B cell (primary cell): ENCODE measurements at places on chromosomes 12 and 14. TPM values are rescaled to one million over a fixed set of nuclear protein-coding genes. Genes with fewer than 3 reads are reported as not detected.

Gene KLRG1
- 2.8 and 3.7 TPM in 2 replicates for polyA plus RNA-seq

Gene WIF1
- polyA plus RNA-seq, result not detected in 2 replicates

Gene FSCB
- polyA plus RNA-seq, result not detected in 2 replicates

Gene BMP4
- polyA plus RNA-seq, result not detected in 2 replicates

Gene GARIN6
- not detected in 2 replicates for polyA plus RNA-seq

Gene TSPAN8
- not detected in 2 replicates for polyA plus RNA-seq

Gene PTGER2
- polyA plus RNA-seq, result 0.78 and 0.92 TPM in 2 replicates

Gene OR4E1
- polyA plus RNA-seq, result not detected in 2 replicates

Gene RNU7-1
- not detected in 2 replicates for polyA plus RNA-seq

Gene APOF
- polyA plus RNA-seq, result not detected in 2 replicates

Gene ADCY4
- polyA plus RNA-seq, result 2.3 and 3.4 TPM in 2 replicates

Gene SIX1
- 0.07 and 0.16 TPM in 2 replicates for polyA plus RNA-seq

Gene SMOC1
- polyA plus RNA-seq, result 0.04 and 0.16 TPM in 2 replicates

DNA sequence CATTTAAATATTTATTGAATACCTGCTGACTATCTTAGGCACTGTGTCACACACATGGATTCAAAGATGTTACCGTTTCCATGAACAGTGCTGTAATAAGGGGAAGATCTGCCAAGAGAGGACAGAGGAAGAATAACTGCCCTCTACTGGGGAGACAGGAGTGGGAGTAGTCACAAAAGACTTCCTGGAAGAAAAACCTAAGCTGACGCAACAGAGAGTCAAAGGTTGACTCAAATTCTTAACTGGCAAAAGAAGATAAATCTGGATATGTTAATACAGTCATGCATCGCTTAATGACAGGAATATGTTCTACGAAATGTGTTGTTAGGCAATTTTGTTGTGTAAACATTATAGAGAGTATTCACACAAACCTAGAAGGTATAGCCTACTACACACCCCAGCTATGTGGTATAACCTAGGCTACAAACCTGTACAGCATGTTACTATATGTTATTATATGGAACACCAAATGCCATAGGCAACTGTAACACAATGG lies 51.5 kb downstream of the DCAF5 start:
- DNase-seq, result no peak

DNA sequence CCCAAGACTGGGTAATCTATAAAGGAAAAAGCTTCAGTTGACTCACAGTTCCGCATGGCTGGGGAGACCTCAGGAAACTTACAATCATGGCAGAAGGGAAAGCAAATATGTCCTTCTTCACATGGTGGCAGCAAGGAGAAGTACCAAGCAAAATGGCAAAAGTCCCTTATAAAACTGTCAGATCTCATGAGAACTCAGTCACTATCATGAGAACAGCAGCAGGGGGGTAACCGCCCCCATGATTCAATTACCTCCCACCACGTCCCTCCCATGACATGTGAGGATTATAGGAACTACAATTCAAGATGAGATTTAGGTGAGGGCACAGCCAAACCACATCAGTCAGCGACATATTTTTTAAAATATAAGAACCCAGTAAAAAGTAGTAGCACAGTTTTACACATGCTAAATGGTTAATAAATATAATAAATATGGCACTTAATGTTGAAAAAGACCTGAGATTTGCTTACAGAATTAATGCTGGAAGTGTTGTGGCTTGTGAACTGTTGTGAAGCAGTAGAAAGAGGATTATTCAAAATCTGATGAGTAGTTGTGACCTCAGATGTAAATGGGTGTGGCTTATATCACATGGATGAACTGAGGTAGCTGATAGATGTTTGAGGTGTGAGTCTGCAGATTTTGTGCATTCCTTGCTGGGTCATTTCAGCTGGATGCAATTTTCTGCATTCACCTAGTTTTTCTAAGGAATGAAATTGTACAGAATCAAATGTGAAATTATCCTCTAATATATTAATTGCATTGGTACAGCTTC lies 46.9 kb upstream of the CHPT1 start:
- DNase-seq, result no peak

DNA sequence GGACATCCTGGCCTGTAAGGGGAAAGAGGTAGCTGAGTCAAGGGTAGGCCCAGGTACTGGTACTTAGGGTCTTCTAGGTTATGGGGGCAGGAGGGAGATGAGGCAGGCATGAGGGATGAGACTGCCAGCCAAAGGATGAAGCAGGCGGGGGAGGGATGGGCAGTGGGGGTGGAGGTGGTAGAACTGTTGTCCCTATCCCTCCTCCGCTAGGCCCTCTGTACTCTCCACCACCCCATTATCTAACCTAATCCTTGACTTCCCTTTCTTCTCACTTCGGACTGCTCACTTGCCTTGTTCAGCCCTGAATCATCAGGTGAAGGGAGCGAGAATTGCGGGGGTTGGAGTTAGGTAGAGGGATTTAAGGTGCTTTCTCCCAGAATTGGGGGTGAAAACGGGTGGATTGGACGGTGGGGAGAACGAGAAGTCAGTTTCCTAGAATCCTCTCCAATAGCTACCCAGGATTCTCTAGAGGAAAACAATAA lies 562 bp downstream of the PAN2 start:
- no peak for DNase-seq

- DNase-seq, result no peak
Measured at GRCh38 chr12:59151243-59151642, 230.9 kb upstream of the LRIG3 start.

DNA sequence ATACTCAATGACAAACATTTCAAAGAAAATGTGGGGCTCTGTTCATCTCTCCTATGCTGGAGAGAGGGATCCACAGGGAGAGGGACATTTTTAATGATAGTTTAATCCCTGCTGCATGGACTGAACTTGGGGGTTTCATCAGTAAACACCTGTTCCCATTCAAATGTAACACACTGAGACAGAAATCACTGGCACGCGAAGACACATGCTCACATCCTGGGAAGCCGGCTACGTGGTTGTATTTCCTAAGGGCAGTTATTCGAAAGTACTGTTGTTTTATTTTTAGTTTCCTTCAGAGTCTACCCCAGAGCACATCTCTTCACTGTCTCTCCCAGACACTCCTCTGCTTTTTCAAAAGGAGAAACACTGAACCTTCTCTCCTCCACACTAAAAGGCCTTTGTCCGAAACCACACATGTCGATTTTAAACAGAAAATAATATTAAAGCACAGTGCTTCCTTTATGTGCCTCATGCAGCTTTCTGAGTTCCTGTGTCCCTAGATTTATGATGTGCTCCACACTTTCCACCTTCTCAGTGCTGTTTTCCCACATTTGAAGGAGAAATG lies 52.8 kb downstream of the PTHLH start:
- no peak for DNase-seq

GRCh38 chr12:53966385-53967133 lies 6.4 kb upstream of the HOXC11 start:
- peak; percentile 43 for DNase-seq

DNA sequence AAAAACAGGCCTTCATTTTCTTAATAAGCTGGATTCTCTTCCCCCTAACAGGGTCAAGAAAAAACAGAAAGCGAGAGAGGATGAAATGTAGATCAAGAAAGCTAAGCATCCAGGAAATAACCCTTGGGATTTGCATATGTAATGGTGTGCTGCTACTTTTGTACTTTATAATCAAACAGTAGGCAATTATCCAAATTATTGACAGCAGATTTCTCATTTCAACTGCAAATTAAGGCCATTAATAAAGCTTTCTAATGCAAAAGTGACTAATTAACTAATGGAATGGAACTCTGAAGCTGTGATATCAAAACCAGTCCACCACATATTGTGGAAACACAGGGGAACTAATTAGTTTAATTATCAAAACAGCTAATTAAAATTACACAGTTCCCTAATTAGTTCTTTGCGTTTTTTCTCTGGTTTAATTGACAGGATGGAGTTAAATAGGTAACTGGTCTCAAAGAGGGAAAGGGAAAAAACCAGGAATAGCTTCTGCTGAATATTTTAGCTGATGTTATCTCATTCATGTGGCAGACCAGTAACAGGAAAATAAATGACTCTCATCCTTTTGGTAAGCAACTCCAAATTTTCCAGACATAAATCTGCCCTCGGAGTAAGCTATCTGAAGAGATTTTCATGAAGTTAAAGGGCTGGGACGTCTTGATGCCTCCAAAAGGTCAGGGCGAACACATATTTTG lies 182.7 kb upstream of the LMO3 start:
- DNase-seq, result no peak

- peak; percentile 60 for DNase-seq
Measured at GRCh38 chr14:94129758-94130414, 482 bp upstream of the IFI27L2 start.

GRCh38 chr12:121196902-121197301 lies 13.0 kb upstream of the P2RX4 start:
- DNase-seq, result peak; percentile 65

DNA sequence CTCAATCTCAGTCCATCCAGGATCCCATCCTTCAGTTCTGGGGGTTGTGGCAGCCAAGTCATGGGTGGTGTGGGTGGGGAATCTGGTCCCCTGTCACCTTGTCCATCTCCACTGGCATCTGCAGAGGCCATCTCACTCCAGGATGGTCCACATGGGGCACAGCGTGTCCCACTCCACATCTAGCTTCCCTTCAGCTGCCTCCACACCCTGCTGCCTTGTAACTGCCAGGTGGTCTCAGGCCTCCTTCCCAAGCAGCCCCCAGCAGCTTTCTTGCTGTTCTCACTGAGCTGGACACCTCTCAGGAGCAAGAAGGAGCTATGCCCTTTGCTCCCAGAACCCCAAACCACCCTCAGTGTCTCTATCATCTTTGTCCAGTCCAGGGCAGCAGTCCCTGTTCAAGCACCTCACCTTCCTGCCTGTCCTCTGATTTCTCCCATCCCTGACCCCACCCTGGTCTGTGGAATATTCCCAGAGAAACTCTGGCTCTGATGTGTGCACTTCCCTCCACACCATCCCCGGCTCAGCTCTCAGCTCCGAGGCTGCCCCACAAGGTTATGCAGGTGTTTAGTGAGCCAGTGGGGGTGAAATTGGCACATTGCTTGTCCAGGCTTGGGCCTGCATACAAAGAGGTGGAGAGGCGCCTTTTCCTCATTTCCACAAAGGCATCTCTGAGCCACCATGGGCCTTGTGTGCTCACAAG lies 13.7 kb upstream of the DYNC1H1 start:
- DNase-seq, result no peak

DNA sequence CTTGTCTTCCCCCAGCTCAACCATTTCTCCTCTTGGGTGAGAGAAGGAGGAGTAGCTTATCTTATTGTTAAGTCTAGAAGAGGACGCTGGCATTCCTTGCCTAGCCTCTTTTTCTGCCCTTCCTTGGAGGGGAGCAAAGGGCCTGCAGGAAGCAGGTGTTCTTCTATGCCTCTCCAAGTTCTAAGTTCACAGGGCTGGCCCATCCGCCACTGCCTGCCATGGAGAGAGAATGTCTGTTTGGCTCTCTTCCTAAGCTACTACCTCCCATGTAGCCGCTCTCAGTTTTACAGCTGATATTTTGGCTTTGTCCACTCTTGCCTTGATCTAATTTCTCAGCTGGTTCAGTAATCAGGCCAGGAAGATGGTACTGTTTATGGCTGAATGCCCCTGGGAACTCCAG lies 201.2 kb downstream of the NTF3 start:
- no peak for DNase-seq

DNA sequence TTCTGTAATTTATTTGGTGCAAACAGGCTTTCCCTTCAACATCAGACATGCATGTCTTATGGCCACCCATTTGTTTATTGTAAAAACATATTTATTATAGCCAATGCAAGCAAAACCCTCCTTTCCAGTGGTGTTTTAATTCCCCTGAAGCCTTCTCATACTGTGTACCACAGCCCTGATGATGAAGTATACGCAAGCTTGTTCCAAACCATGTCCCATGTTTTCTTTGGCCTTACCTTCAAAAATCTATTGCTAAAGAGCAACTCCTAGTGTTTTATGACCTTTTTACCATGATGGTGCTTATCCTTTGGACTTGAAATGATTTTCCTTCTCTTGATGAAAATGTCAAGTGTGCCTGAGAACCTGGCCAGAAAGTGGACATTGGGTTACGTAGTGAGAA lies 85.9 kb upstream of the CCDC91 start:
- no peak for DNase-seq

GRCh38 chr14:35695072-35695471 lies 114.0 kb downstream of the RALGAPA1 start:
- DNase-seq, result no peak

DNA sequence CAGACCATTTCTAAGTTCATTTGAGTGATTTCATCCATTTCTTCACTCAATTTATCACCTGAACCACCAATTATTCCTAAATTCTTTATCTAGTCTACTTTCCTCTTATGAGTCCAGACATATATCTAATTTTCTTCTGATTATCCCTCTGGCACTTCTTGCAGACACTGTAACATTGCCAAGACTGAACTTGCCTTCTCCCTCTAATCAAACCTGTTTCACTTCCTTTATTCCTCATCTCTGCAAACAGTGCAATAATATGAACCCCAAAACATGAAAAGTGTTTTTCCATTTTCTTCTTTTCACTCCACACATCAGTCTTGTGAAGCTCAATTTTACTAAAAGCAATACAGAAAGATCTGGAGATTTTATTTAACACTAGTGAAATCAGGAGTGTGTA lies 37.8 kb upstream of the PTPRQ start:
- no peak for DNase-seq

DNA sequence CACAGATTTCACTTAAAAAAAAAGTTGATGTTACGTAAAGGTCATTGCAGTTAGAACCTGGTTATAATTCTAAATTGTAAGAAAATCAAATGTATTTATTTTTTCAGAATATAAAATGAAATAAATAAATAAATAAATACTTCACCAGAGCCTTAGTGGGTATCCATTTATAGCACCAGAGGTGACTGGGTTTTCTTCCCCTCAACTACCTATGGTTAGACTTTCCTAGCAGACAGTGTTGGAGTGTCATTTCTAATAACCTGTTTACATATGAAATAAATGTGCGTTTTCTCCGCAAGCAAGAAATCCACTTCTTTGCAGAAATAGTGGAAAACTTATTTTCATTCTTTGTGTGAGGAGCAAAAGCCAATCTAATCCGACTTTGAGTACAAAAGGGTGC lies 3.3 kb upstream of the MYF5 start:
- no peak for DNase-seq

GRCh38 chr14:23071244-23071920 lies 14.1 kb upstream of the CDH24 start:
- DNase-seq, result peak; percentile 76

GRCh38 chr12:89350630-89351488 lies 1.4 kb downstream of the DUSP6 start:
- peak; percentile 64 for DNase-seq

DNA sequence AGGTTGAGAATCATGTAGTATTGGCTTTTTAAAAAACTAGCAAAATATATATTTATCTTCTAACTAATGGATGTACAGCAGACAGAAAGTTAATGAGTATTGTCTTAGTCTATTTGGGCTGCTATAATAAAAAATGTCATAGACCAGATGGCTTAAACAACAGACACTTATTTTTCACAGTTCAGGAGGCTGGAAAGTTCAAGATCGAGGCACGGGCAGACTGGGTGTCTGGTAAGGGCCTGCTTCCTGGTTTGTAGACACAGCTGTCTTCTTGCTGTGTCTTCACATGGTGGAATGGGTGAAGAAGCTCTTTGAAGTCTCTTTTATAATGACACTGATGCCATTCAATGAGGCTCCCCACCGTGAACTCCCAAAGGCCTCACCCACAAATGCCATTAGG lies 70.1 kb upstream of the KRR1 start:
- no peak for DNase-seq

- no peak for DNase-seq
Measured at GRCh38 chr14:94175747-94176146, 1.6 kb downstream of the PPP4R4 start.
